Gastroesophageal sphincter (tissue), 4 donors: ENCODE measurements at places on chromosomes 5 and 9.

DNA sequence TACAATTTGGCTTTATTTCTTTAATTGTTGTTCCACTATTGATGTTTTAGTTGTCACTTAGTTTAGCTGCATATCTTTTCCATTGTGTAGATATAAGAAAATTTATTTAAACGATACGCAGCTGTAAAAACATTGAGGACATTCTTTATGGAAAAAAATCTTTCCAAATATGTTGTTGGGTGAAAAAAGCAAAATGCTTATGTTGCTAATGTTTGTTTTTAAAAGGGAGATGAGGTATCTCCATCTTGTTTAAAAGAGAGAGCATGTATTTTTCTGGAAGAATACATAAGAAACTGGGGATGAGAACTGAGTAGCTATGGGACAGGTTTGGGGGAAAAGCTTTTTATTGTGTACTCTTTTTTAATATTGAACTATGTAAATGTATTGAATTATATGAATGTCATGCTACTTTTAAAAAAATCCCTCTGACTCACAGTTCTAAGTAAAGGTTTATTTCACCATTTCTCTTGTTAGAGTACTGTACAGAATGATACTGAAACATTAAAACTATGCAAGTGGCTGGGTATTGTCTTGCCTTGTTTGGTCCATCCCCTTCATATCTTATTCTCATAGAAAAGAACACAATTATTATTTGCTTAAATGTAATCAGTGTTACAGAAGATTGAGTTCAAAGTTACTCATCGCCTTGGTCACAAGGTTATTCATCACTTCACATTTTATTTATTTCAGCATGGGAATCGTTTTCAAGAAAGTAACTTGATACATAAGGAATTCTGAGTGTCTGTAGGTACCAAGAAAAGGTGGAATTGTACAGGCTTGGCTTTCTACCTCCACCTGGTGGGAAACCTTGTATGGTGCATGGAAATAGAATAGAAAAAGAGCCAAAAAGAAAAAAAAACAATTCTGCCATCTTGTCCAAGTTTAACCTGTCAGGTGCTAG, 85.8 kb downstream of the RIC1 start:
- no peak for ATAC-seq

DNA sequence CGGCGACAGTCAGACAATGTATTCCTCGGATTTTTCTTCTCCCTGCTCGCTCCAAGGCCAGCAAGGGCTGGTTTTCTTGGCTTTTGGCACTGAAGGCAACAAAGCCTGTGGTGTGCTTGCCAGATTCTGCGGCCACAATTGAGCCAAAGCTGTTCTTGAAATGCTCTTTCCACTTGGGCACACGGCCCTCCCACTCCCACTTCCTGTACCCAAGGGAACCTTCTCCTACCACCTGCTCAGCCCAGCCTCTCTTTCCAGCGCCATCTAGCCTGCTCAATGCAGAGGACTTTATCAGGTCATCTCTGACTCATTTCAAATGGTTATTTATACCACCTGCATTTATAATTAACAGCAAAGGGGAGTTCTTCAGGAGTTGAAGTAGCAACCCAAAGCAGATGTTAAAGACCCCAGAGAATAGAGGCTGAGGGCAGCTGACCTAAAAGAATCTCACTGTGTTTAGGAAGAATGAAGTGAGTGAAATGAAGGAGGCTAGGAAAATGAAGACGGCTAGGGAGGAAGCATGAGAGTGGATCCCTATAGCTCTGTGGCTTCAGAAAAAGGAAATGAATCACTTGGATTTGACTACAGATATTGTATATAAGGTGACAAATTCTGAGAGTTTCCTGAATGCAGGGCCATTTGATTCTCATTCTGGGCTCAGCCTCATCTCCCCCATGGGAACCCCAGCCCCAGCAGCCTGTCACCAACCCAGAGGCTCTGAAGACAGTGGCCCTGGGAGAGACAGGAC, 439.0 kb downstream of the ENC1 start:
- no peak for ATAC-seq

GRCh38 chr9:18568973-18569372, 95.0 kb downstream of the ADAMTSL1 start:
- ATAC-seq: no peak

- ATAC-seq: no peak
Observed at GRCh38 chr5:55894135-55894534, 43.0 kb downstream of the IL31RA start.

DNA sequence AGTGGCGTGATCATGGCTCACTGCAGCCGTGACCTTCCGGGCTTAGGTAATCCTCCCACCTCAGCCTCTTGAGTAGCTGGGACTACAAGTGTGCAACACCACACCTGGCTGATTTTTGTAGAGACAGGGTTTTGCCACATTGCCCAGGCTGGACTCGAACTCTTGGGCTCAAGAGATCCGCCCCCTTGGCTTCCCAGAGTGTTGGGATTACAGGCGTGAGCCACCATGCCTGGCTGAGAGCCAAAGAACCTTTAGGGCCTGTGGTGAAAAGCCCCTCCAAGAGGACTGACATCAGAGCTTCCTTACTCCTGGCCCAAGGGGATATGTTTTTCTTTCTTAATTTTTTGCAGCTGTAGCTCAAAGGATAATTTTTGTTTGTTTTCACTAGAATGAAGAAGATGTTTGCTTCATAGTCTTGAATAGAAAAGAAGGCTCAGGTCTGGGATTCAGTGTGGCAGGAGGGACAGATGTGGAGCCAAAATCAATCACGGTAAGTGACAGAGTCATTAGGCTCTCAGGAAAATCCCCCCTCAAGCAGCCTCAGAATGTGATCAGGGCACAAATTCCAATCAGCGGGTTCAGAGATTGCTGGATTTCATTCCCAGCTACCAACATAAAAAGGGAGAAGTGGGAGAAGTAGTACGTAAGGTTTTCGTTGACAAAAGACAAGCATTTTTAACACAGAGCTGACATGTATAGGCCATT, 77.1 kb downstream of the GOLPH3 start:
- ATAC-seq: no peak
